SK-N-DZ (cell line): ENCODE measurements at places on chromosomes 7 and 10.

GRCh38 chr10:48607356-48608278, 2.7 kb upstream of the ARHGAP22 start:
- DNase-seq: no peak

GRCh38 chr7:4882169-4883032, 1.1 kb downstream of the RADIL start:
- DNase-seq: peak; percentile 71

GRCh38 chr7:24866004-24866615, 108.8 kb upstream of the GSDME start:
- DNase-seq: no peak

DNA sequence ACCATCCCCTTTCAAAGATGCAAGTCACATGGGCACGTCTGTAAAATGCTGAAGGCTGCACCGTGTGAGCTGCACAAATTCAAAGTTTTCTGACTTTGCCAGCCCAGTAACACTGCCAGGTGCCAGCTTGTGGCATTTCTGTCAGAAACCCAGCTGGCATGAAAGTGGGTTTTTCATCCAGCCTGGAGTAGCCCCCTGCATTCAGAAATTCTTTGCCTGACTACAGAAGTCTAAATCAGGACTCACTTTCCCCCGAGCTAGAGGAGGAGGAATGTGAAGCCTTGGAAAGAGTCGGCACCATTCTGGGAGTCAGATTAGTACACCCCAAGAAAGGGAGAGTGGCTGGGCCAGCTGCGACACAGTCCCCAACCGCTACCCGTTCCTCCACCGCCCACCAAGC, 56.7 kb upstream of the EN2 start:
- DNase-seq: no peak

GRCh38 chr7:36568452-36568849, 155.8 kb downstream of the AOAH start:
- DNase-seq: no peak

DNA sequence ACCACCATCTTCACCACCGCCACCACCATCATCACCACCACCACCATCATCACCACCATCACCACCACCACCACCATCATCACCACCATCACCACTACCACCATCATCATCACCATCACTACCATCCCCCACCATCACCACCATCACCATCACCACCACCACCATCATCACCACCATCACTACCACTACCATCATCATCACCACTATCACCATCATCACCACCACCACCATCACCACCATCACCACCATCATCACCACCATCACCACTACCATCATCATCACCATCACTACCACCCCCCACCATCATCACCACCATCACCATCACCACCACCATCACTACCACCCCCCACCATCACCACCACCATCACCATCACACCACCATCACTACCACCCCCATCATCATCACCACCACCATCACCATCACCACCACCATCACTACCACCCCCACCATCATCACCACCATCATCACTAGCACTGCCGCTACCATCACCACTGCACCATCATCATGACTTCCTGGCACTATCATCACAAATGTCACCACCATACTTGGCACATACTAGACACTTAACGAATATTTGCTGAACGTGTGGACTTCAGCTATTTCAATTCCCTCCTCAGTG, 25.3 kb upstream of the FZD8 start:
- DNase-seq: no peak
